Cardiac muscle cell (in vitro differentiated cells and primary cell): ENCODE measurements at places on chromosomes 1 and 21. TPM values are rescaled to one million over a fixed set of nuclear protein-coding genes. Genes with fewer than 3 reads are reported as not detected.

DNA sequence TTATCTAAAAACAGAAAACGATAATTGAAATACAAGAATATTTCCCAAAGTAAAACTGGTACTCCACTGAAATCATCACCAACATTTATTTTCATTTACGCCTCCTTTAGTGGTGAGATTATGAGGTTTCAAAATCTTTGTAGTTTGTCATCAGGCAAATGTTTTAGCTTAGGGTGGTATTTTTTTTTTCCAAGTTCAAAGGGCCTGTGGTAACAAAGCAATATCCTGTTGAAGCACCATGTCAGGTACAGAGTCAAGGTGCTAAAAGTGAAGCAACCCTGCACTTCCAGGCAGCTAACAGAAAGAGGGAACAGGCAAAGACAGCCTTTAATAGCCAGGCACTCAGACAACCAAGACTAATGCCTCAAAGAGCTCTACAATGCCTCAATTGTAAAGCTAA, 89.2 kb downstream of the JAK1 start:
- DNase-seq = no peak
- peaks cover 24% of the 10 kb centered on the region for H3K4me1 ChIP-seq
- H3K36me3 ChIP-seq = no peaks in the 10 kb centered on the region
- no peak overlapping the region for H3K27ac ChIP-seq

The AMY2A gene
- not detected in 2 replicates for total RNA-seq

DNA sequence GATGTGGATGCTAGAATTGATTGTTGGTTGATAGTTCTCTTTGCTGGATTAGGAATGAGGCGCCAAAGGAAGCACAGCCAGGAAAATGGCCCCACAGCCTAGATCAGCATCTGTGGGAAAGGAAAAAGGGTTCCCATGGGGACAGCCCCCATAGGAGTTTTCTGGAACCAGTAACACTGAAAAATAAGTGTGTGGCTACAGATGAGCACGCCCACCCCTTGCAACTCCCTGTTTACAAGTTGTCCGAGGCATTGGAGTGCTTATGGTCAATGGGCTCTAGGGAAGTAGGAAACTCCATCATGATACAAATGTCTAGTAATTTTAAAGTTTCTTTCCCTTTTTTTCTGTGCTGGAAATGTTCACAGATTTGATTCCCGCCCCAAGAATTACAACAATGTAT, 23.8 kb upstream of the UBE2U start:
- no peak overlapping the region for H3K27ac ChIP-seq
- no peak for DNase-seq
- no peaks in the 10 kb centered on the region for H3K27me3 ChIP-seq

The ITLN2 gene
- total RNA-seq = not detected in 2 replicates

GRCh38 chr1:31485166-31485565, 72.2 kb downstream of the SERINC2 start:
- no peaks in the 10 kb centered on the region for H3K36me3 ChIP-seq
- no peaks in the 10 kb centered on the region for H3K27me3 ChIP-seq
- H3K4me3 ChIP-seq = no peak overlapping the region
- no peaks in the 10 kb centered on the region for H3K4me1 ChIP-seq

The CCDC181 gene
- 3.6 and 5.9 TPM in 2 replicates for total RNA-seq

GRCh38 chr1:196142111-196142640, 466.1 kb downstream of the KCNT2 start:
- no peaks in the 10 kb centered on the region for H3K36me3 ChIP-seq
- DNase-seq = no peak
- H3K27ac ChIP-seq = no peak overlapping the region
- H3K4me3 ChIP-seq = no peak overlapping the region

DNA sequence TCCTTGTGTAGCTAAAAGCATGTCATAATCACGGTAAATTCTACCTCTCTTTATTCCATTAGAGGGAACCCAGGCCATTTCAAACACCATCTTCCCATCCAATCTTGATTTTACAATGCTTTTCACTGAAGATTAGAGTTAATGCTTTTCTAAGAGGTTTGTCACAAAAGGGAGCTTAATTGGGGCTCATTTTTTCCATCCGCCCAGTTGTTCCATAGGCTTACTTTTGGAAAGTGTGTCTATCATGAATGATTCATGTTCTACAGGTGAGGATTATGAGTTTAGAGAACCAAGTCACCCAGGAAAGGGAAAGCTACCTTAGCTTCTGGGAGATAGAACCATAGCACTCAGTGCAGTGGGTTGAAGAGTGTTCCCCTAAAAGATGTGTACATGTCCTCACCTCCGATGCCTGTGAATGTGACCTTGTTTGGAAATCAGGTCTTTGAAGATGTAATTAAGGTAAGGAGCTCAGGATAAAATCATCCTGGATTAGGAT, 286.9 kb upstream of the RUNX1 start:
- no peak overlapping the region for H3K27ac ChIP-seq
- no peak for DNase-seq
- H3K36me3 ChIP-seq = no peaks in the 10 kb centered on the region
- H3K4me3 ChIP-seq = no peak overlapping the region
- H3K27me3 ChIP-seq = peaks cover 61% of the 10 kb centered on the region
- H3K4me1 ChIP-seq = no peaks in the 10 kb centered on the region

- H3K27ac ChIP-seq = no peak overlapping the region
- no peak overlapping the region for H3K4me3 ChIP-seq
- H3K27me3 ChIP-seq = no peaks in the 10 kb centered on the region
Measured at GRCh38 chr1:111538343-111539025, 35.1 kb upstream of the ADORA3 start.
